ENCODE measurements at places on chromosomes 1 and 21.

DNA sequence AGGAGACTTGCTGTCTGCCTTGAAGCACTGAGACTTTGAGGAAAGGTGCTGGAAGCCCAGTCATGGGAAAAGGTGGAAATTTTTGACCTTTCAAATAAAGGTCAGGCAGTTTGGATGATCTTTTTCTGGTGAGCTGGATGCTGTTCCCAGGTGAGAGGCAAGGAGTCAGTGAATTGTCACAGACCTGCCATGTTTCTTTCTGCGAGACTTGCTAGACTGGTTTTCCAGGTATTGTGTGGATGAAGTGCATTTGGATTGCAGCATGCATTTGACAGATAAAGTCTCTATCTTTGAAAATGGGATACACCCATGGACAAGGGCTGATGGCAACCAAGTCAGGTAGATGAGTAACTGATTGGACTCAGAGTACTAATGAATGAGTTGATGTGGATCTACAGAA, 65.7 kb upstream of the NHLH2 start:
- no peak for DNase-seq

- DNase-seq = no peak
Observed at GRCh38 chr1:200883118-200883517, 10.3 kb downstream of the GPR25 start.

DNA sequence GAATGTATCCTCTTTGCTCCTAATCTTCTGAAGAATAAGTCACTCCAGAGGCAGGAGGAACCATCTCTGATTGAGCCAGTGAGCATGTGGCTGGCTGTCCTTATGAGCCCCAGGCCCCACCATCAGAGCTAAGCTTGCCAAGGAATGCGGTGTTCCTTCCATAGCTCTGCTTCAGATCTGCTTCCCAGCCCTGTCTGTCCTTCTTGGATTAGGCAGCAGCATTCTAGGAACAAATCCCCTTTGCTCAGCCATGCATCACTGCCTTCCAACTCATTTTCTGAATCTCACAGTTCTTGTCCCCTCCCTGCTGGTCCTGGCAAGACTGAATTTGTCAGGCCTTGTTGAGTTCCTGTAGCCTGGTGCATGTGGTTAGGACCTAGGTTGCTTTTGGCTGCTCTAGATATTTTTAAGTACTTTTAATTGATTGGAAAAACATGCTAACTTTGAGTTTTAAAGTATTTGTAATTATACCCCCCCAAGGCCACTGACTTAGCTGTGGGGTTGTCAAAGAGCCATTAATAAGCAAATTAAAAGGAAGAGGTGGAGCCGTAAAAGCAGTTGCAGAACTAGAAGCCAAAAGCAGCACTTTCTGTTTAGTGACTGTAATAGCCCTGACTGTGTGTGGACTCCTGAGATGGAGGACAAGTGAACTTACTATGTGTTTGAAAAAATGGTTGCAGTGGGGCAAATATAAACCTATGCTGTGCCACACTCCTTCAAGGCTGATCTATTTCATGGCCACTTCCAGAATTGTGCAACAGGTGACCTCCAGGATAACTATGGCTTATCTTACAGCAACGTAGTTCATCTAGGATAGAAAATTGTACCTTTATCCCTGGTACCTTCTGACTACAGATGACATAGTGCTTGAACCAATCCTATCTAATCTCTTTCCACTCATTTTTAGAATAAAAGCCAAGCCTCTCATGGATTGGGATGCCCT, 61.3 kb upstream of the BACH1 start:
- no peak for DNase-seq

GRCh38 chr21:45794027-45794426, 150.5 kb downstream of the PCBP3 start:
- DNase-seq = no peak

DNA sequence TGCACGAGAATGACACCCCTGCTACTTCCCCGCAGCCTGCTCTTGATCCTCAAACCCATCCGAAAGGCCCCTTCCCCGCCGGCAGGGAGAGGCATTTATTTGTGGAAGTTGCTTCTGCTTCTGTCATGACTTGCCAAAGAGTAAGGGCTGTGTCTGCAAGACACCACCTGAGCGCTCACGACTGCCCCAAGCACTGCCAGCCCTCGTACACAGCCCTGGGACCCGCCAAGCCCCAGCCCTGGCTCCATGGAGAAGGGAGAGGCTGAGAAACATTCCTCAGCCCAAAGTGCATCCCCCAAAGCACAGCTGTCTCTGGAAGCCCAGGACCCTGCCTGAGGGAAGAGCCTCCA, 6.3 kb upstream of the TPRG1L start:
- no peak for DNase-seq

DNA sequence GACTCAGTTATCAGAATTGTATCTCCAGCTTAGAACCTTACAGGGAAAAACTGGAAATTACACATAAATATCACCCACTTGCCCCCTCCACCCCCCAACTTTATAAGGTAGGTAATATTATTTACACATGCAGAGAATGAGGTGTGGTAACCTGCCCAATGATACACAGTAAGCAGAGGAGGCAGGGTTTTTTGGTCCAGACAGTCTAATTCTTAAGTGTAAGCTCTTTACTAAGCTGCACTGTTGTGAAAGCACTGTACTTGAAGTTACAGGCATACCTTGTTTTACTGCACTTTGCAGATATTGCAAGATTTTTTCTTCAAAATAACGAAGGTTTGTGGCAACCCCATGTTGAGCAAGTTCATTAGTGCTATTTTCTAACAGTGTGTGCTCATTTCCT, 24.8 kb upstream of the MYOCOS start:
- DNase-seq = no peak

DNA sequence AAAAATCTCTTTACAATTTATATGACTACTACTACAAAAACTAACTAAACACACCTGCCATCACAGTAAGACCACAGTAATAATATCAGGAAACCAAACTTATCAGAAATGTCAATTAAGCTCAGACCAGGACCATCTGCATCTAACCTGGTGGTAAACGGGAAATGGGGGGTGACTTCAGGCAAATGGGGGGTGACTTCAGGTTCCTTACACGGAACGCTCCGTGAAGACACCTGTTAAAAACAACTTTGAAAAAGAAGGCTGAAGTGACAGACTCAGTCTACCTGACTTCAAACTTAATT, 15.8 kb downstream of the PRDM15 start:
- DNase-seq = no peak

DNA sequence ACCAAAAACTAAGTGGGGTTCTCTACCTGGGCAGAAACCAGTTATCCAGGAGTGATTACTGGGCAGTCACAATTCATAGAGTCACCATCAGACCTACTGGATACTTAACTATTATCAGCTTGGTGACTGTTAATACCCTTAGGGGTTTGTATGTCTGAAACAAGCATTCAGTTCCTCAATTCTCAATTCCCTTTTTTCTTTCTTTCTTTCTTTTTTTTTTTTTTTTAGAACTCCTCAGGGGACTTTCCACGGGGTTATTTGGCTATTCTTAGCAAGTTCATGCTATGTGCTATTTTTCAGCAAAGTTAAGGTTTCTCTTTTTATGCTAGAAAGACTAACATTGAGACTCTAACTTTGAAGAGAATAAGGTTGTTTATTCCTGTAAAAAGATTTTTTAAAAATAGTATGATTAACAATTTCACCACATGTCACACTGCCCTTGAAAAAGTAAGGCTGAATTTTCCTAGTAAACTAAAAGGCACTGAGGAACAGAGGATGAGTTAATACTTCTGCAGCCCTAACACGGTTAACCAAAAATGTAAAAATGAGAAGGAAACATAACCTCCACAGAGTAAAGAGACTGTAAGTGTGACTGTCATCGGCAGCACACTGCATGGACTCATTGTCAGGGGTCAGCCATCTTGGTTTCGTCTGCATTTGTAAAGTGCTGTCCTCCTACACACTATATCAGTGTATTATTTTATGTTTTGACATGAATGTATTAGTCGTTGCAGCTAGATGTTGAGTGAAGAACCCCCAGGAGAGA, 310.2 kb downstream of the NTNG1 start:
- DNase-seq = no peak

- DNase-seq = no peak
Observed at GRCh38 chr1:203799971-203800370, 4.5 kb downstream of the ZBED6 start.

DNA sequence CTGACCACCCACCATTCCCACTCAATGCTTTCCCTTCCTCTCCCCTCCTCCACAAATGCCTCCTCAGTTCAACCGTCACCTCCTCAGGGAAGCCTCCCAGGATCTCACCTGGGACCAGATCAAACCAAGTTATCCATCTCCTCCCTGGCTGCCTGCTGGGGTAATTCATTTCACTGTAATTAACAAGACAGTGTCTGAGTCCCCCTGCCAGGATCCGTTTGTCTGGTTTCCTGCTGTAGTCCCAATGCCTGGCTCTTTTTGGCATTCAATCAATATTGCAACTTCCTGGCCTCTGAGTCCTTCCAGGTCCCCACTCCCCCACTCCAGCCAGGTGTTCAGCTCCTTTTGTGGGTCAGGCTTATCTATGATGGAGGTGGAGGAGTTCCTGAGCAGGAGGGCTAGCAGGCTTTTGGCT, 687.7 kb downstream of the PTPRU start:
- DNase-seq = no peak

DNA sequence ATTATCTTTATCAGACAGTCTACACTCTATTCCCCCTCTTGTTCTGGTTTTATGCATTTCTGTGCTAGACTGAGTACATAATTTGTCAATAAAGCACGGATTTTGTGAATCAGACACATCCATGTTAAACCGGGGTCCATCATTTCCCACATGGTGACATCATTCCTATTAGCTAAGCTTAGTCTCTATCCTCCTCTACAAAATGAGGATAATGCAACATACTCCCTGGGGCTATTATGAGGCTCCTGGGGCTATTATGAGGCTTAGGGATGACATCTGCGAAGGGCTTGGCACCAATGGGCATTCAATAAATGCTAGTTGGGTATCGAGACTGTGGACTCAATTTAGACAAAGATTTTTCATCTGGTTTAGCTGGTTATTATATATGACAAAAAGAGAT, 25.1 kb upstream of the APP start:
- DNase-seq = no peak

DNA sequence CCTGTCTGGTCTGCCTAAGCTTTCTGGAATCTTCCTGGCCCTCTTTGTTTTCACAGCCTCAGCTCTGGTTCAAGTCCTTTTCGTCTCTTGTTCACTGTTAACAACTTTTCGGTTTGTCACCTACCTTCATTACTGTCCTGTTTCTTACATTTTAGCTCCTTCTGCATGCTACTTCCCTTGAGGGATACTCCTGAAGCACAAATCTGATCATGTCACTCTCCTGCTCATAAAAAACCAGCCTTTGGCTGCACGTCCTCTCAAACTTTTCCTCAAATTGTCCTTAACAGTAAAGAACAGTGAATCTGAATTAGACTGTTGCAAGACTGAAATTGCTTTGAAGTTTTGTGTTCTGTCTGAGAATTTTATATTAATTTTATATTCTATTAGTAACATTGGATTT, 3.3 kb downstream of the RAVER2 start:
- no peak for DNase-seq

GRCh38 chr1:93878501-93878888, 511 bp downstream of the DNTTIP2 start:
- DNase-seq = peak; percentile 43

DNA sequence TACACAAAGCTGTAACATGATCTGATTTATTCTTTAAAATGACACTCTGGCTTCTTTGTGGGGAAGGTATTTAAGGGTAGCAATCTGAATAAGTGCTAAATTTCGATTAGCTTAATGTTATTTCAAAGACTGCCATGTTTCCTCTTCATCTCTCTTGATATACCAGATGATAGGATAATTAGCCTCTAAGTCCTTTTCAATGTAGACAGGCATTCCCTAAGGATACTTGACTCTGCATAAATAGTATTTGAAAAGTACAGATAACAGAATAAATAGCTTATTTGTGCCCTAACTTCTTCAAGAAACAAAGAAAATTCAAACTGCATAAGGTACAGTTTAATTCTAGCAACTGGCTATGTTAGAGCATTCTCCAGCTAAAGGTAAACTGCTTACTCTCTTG, 46.2 kb downstream of the ARHGAP29 start:
- no peak for DNase-seq

DNA sequence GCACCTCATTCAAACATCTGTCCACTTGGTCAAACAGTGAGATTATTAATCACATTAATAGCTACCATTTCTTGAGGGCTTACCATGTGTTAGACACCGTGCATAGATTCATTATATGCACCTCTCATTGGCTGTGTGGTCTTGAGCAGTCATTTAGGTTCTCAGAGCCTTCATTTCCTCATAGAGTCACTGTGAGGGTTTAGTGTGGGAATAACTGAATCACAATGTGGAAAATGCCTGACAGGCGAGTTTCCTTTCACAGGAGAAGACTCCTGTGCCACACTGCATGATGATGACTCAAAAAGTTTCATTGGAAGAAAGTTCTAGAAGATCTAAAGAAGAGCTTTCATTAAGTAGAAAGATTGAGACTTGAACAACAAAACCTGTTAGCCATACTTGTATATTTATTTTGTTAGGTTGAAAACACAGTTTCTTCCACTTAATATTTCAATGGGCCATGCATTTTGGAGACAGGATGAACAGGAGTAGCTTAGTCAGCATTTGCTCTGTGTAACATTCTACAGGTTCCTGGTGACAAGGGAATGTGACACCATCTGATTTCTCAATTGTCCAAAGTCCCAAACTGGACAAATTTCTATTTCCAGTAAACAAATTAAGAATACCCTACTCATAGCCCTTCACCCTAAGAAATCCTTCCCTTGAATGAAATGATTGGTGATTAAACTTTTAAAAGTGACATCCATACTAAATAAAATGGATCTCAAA, 45.7 kb downstream of the FYB2 start:
- DNase-seq = no peak

GRCh38 chr21:38913120-38913892, 107.6 kb downstream of the ETS2 start:
- no peak for DNase-seq

GRCh38 chr1:230982696-230983095, 3.8 kb downstream of the ARV1 start:
- no peak for DNase-seq

DNA sequence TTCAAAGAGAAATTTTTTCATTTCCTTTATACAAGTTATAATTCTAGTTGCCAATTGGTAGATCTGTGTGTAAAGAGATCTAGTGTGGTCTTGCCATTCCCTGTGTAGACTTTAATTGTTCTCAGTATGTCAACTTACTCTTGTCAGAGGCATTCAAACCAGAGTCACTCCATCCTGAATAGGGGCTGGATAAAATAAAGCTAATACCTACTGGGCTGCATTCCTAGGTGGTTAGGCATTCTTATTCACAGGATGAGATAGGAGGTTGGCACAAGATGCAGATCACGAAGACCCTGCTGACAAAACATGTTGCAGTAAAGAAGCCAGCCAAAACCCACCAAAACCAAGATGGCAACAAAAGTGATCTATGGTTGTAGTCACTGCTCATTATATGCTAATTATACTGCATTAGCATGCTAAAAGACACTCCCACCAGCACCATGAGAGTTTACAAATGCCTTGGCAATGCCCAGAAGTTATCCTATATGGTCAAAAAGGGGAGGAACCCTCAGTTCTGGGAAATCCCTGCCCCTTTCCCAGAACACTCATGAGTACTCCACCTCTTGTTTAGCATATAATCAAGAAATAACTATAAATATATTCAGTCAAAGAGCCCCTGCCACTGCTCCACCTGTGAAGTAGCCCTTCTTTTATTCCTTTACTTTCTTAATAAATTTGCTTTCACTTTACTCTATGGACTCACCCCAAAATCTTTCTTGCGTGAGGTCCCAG, 74.0 kb upstream of the ADAMTS5 start:
- DNase-seq = no peak

- no peak for DNase-seq
Observed at GRCh38 chr1:241968611-241969010, 11.0 kb downstream of the BECN2 start.

GRCh38 chr1:178542554-178543289, 29.8 kb downstream of the TEX35 start:
- peak; percentile 83 for DNase-seq

GRCh38 chr1:234927312-234927970, 201.2 kb downstream of the TOMM20 start:
- no peak for DNase-seq

Measured in activated T-helper 2 cell treated with anti-CD3 and anti-CD28 coated beads, Interferon-gamma antibody, Interleukin-2, Interleukin-4, amounts not matched to agents 10 μg/mL and 5 μg/mL and 100 μg/mL, durations not matched to agents 14 hours and 24 hours and 36 hours (primary cell).